Hindlimb muscle (tissue), 1 donor: ENCODE measurements at places on chromosomes 12 and 14.

- no peak for DNase-seq
Observed at GRCh38 chr14:58739674-58740073, 101.9 kb downstream of the DACT1 start.

GRCh38 chr14:22463763-22464173 is 125.3 kb downstream of the DAD1 start:
- DNase-seq = no peak

DNA sequence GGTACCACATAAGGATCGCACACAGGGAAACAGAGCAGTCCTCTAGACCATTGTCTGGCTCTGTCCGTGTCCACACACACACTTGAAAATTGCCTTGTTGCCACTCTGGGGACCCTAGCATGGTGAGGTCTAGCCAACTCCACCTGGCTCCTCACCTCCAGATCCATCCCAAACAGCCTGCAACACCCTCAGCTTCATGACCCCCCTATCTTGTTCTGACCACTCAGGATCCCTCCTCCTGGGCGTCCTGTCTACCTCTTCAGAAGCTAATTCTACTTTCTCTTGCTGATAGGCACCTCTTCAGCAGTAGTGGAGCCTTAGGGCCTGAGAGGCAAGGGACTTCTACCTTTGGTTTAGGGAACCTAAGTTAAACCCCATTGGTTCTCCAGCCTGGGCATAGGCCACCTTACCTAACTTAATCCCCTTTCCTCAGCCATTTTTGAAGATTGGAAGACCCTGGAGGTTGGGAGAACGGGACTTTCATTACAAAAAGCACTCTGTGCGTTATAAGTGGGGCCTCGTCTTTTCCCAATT is 697 bp upstream of the HOXC5 start:
- DNase-seq = no peak

- no peak for DNase-seq
Observed at GRCh38 chr12:29374913-29375312, 6.1 kb downstream of the ERGIC2 start.

DNA sequence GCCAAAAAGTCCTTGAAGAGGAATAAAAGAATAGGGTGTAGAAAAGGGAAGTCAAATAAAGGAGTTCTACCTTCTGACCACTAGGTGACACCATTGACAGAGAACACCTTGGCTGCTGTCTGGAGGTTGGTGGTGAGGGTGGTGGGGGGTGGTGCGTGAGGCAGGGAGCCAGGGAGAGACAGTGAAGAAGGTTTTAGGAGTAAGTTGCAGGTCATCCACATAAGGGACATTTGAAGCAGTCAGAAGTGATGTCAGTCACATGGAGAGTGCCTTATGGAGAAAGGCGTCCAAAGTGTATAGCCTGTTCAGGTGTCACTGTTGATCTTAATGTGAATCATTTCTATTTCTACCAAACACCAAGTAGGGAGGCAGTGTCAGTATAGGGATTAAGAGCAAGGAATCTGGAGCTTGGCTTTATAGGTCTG is 279.3 kb upstream of the DDHD1 start:
- no peak for DNase-seq

- DNase-seq = no peak
Observed at GRCh38 chr14:26412421-26412820, 185.4 kb downstream of the NOVA1 start.
